ENCODE measurements at places on chromosomes 2 and 18.

GRCh38 chr2:165407466-165407865, 62.0 kb upstream of the CSRNP3 start:
- no peak for DNase-seq

- no peak for DNase-seq
Observed at GRCh38 chr2:229257985-229258384, 13.1 kb downstream of the PID1 start.

DNA sequence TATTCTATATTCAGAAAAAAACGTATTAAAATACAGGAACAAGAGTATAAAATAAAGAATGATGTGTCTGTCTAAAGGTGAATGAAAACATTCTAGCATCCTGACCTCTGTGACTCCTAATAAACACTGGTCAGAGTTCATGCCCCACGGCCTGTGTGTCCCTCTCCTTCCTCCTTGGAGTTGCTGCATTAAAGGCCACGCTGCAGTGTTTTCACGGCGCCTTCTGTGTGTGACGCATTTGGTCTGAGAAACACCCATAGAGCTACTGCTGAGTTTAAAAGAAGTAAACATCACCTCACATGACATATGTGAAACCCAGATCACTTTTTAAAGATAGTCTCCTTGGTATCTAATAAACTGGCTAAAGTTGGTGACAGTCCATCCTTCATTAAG, 90.5 kb downstream of the ITGB1BP1 start:
- DNase-seq = no peak

- no peak for DNase-seq
Observed at GRCh38 chr2:74333896-74334586, 9.2 kb downstream of the SLC4A5 start.

DNA sequence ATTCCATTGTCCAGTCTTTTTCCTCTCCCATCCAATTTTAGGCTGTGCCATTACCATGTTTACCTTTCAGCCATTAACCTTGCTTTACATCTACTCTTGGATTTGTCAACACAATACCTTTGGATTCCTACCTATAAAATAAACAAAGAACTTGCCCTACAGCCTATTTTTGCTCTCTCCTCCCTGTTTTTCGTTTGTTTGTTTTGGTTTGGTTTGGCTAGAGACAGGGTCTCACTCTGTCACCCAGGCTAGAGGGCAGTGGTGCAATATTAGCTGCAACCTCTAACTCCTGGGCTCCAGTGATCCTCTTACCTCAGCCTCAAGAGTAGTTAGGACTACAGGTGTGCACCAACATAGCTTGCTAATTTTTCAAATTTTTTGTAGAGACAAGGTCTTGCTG, 76.1 kb downstream of the SP100 start:
- no peak for DNase-seq

- DNase-seq = no peak
Observed at GRCh38 chr2:169849710-169850109, 22.5 kb downstream of the UBR3 start.

DNA sequence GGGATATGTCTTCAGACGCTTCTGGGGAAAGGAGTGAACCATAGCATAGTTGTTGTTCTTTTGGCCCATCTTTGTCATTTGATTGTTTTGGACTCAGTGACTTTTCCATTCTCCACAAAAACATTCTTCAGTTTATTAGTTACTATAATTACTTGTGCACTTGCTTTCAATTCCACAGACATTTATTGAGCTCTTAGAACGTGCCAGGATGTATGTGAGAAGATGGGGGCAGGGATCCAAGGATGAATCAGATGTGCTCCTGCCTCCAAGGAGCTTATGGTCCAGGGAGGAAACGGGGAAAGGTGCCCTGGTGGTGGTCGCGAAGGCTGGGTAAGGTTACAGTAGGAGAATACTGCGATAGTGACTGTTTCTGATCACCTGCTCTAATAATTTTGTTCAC, 6.9 kb upstream of the SLC4A3 start:
- no peak for DNase-seq

- DNase-seq = no peak
Observed at GRCh38 chr2:105937498-105938097, 192.9 kb downstream of the NCK2 start.
